ENCODE measurements at places on chromosomes 5 and 9. TPM values are rescaled to one million over a fixed set of nuclear protein-coding genes. Genes with fewer than 3 reads are reported as not detected.

Gene OMD
- polyA plus RNA-seq: 2.4 TPM

Gene SPATA31D4
- not detected for polyA plus RNA-seq

Gene LHX6
- 3.8 TPM for polyA plus RNA-seq

Gene RANBP3L
- 7.5 TPM for polyA plus RNA-seq

Gene HAVCR2
- polyA plus RNA-seq: 10.9 TPM

Gene CCDC183
- 4.8 TPM for polyA plus RNA-seq

Data from right renal pelvis (tissue), 4 donors.